Activated T-helper 1 cell treated with anti-CD3 and anti-CD28 coated beads, Interleukin-2, amount 50 U/mL, for 16 hours (primary cell): ENCODE measurements at places on chromosomes 4 and X.

DNA sequence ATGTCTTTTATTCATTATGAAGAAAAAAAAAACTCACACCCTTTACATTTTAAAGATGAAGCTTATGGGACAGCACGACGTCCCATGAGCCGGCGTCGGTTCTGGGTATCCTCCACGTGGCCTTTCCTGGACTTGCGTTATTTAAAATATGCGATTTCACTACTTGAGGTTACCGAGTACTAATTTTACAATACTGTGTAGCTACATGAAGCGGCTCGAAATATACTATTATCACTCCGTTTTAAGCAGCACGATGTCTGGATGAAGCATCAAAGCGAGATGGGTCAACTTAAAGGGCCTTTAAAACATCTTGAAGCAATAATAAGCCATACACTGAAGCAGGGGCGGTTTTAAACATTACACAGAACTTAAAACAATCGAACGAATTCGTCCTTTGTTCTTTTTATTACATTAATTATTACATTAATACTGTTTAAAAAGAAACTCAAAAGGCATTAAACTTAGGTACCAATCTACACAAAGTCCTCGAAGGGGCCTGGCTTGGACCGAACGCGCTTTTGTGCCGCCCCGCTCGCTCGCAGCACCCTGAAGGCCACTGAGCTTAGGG is 1.4 kb upstream of the KLF3 start:
- DNase-seq: no peak

GRCh38 chrX:111521169-111521568 is 9.7 kb downstream of the SERTM2 start:
- DNase-seq: no peak

DNA sequence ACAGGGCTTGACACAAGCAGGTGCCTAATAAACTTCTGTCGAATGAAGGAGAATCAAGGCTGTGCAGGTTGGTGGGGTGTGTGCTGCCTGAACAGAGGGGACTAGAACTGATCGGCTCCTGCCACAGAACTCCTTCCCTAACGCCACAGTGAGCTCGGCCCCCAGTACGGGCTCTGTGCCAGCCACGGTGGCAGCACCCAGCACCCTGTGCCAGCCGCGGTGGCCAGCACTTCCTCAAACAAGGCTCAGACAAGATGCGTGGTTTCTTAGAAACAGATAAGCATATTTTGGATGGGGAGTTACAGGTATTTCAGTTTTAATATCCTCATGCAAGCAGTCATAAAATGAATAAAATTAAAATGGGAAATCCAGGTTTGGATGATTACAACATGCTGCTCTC is 26.0 kb upstream of the C4orf50 start:
- DNase-seq: no peak

DNA sequence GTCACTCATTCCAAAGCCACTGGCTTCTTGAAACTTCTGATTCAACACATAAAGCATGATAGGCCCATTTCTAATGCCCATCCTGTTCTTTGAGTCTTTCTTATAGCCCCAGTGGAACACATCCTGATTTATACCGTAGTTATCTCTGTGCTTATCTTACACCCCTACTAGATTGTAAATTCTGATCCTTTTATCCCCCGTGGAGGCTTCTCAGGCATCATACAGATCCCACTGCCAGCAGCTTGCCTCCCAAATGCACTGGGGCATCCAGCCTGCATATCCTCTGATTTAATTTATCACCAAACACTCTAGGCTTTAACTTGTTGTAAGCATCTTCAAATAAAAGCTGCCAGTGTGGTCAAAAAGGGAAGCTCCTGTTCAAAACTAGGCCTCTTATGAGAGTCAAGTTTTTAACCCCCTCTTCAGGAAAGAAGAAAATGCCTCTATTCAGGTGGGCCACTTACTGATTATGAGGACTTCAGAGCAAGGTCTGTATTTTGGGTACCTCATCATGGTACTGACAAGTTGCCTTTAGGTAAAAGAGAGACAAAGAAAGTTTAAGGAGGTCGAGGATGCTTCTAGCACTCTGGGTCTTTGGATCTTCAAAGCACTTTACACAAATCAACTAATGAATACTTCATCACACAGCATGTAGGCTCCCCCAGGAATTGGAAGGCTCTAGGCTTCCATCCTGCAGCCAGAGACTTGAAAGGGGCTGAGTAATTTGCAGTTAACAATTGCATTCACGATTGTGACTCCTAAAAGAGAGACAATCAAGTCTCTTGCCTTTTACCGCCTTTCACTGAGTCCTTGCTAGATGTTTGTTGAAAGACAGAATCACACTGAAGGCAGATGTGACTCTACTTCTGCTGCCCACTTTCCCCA is 95.8 kb upstream of the LDB2 start:
- DNase-seq: no peak

DNA sequence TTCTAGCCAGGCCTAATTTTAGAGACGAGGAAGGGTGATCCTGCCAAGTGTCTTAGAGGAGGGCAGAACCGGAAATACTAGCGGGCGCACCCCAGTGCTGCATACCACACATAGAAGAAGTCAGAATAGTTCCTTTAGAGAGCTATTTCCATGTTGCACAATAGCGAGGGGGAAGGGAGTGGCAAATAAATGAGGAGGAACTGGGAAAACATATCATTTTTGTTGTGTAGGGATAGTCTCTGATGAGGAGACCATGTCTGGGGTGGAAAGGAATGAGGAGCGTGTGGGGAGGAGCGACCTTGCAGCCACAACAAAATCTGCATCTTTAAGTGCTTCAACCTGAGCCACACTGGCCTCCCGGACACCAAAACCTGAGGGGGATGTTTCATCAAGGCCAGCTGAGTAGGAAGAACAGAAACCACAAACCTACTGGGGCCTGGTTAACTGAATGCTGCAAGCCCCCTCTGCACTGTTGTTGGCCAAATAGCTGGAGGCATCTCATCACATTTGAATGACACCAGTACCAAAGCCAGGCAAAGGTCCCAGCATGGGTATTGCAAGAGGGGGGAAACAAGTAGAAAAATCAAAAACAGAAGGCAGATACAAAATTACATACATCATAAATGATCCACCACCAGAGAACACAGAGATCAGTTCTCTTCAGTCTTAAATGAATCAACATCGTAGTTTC is 26.7 kb upstream of the C1QTNF7 start:
- DNase-seq: no peak
